ENCODE measurements at places on chromosomes 2 and 18. TPM values are rescaled to one million over a fixed set of nuclear protein-coding genes. Genes with fewer than 3 reads are reported as not detected.
A peak's percentile ranks its signal among the peaks of the same experiment; 100 is the strongest.

- no peak for DNase-seq
Measured at GRCh38 chr2:241334813-241335212, 19.1 kb downstream of the SEPTIN2 start.

DNA sequence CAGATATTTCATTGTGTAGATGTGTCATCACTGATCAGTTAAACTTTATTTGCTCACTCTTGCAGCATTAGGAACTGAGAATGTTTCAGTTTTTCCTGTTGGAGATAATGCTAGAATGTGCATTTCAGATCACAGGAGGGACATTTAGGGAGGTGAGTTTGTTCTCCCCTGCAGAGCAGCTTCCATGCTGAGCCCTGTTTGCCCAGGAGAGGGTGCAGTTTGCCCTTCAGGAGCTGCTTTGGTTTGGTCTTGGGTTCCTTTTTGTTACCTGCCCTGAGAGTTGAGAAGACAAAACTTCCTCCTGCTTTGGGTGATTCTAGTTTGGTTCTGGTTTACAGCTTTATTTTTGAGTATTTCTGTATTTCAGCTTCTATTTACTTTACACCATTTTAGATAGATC is 49.9 kb downstream of the DGKD start:
- peak; percentile 59 for DNase-seq

Gene LHCGR
- not detected for total RNA-seq

Gene TNS1
- 0.65 TPM for total RNA-seq

Gene SP140L
- total RNA-seq, result 59.9 TPM

Gene ZC3H6
- total RNA-seq, result 26.3 TPM

Gene SPR
- total RNA-seq, result 1.9 TPM

Measured in activated T-cell treated with anti-CD3 and anti-CD28 coated beads, Interleukin-2, amount 50 U/mL, for 72 hours (primary cell).